Stimulated activated CD4-positive, alpha-beta T cell treated with anti-CD3 and anti-CD28 coated beads, Interleukin-15, amount 100 ng/mL, for 1 hour (primary cell): ENCODE measurements at places on chromosomes 11 and 22.

- no peak for DNase-seq
These were observed 92.1 kb upstream of the TTC12 start for GRCh38 chr11:113222241-113222640.

GRCh38 chr22:41198027-41198580 is 7.0 kb upstream of the L3MBTL2 start:
- DNase-seq, result no peak

- DNase-seq, result no peak
These were observed 133.0 kb downstream of the PLEKHA7 start for GRCh38 chr11:16881074-16881709.

DNA sequence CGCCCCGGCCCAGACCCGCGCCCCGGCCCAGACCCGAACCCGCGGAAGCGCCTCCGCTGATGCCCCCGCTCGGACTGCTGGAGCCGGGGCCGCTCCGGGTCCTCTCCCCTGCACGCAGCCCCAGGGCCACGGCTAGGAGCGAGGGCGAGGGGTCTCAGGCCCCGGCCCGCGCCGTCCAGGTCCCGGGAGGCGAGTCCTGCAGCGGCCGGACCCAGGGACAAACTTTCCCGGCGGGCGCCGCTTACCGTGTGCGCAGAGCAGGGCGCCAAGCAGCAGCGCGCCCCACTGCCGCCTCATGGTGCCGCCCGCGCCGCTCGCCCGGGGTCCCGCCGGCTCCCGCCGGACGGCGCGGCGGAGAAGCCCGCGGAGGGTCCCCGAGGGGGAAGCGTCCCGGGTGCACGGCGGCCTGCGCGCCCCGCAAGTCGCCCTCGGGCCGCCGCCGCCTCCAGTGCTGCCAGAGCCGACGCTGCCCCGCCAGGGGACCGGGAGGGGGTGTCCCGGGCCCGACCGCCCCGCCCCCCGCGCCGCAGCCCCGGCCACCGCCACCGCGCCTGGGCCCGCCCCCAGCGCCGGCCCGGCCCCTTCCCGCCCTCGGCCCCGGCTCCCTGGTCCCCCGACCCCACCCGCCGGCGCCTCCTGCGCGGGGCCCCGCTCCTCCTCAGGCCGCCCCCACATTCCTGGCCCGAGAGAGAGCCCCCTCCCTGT is at the start of gene LRP4:
Gene LRP4, minus strand, starts transcription at position 468 of the 705 bp plus-strand sequence. Its CDS starts 171 bp downstream, at position 297.
- no peak for DNase-seq
